ENCODE measurements at places on chromosomes 6 and 20. TPM values are rescaled to one million over a fixed set of nuclear protein-coding genes. Genes with fewer than 3 reads are reported as not detected.

GRCh38 chr6:84882768-84883766 lies 118.7 kb upstream of the TBX18 start:
- H3K4me3 ChIP-seq: no peak overlapping the region
- peaks cover 2% of the 10 kb centered on the region for H3K27me3 ChIP-seq
- no peaks in the 10 kb centered on the region for H3K36me3 ChIP-seq
- no peak for DNase-seq
- H3K27ac ChIP-seq: no peak overlapping the region

GRCh38 chr6:12602342-12602741 lies 114.2 kb upstream of the PHACTR1 start:
- no peaks in the 10 kb centered on the region for H3K36me3 ChIP-seq
- no peak overlapping the region for H3K27ac ChIP-seq
- no peak overlapping the region for H3K4me3 ChIP-seq
- no peak for DNase-seq

GRCh38 chr20:2778602-2779321 lies 21.7 kb downstream of the CPXM1 start:
- H3K4me1 ChIP-seq: no peaks in the 10 kb centered on the region
- H3K27me3 ChIP-seq: peaks cover 45% of the 10 kb centered on the region
- no peak for DNase-seq
- H3K36me3 ChIP-seq: no peaks in the 10 kb centered on the region
- no peak overlapping the region for H3K27ac ChIP-seq
- H3K4me3 ChIP-seq: no peak overlapping the region

- H3K27me3 ChIP-seq: no peaks in the 10 kb centered on the region
- H3K27ac ChIP-seq: no peak overlapping the region
- no peak for DNase-seq
Measured at GRCh38 chr6:161389756-161390155, 115.9 kb upstream of the AGPAT4 start.

DNA sequence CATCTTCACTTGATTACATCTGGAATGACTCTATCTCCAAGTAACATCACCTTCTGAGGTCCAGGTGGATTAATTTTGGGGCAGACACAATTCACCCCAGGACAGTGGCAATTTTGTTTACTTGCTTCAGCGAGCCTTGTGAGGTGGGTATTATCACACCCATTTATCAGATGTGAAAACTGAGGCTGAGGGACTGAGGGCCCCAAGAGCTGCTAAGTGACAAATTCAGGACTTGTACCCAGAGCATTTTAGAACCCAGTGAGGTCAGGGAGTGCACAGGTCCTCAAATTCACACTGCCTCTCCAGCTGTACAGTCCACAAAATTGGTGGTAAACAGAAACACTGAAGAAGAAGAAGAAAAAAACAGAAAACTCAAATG lies 125.2 kb upstream of the PMEPA1 start:
- H3K4me1 ChIP-seq: peaks cover 36% of the 10 kb centered on the region
- H3K4me3 ChIP-seq: no peak overlapping the region
- no peaks in the 10 kb centered on the region for H3K36me3 ChIP-seq
- no peak overlapping the region for H3K27ac ChIP-seq
- DNase-seq: no peak

- no peak overlapping the region for H3K27ac ChIP-seq
- H3K27me3 ChIP-seq: peaks cover 7% of the 10 kb centered on the region
- no peak for DNase-seq
- H3K36me3 ChIP-seq: peaks cover 5% of the 10 kb centered on the region
- no peak overlapping the region for H3K4me3 ChIP-seq
- H3K4me1 ChIP-seq: peaks cover 13% of the 10 kb centered on the region
Measured at GRCh38 chr6:170007468-170008293, 256.3 kb downstream of the ERMARD start.

- H3K4me3 ChIP-seq: no peak overlapping the region
- H3K27me3 ChIP-seq: no peaks in the 10 kb centered on the region
- H3K36me3 ChIP-seq: no peaks in the 10 kb centered on the region
- H3K27ac ChIP-seq: no peak overlapping the region
- DNase-seq: no peak
- H3K4me1 ChIP-seq: peaks cover 12% of the 10 kb centered on the region
Measured at GRCh38 chr20:12072954-12073264, 155.2 kb downstream of the BTBD3 start.

DNA sequence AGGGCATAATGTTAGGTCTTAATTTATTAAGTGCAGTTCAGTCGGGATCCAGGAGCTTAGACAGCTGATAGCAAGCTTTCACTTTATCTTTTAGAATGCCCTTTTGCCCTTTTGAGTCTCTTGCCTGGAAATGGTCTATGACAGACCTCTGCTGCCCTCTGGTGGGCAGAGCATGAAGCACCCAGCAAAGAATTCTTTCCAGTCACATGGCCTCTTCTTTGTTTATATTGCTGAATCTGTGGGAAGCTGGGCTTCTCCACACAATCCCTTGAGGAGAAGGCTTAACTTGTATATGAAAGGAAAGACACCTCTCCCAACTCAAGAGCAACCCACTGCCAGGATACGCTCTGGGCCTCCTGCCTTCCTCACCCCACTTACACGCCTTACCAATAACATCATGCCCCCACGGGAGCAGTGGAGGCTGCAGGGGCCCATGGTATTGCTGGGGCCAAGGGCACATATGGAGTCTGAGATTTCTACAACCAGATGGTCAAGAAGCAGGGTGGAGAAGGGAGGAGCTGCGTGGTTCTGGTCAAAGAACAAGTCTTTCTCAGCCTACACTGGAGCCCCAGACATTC lies 20.4 kb downstream of the WFDC3 start:
- peaks cover 2% of the 10 kb centered on the region for H3K27me3 ChIP-seq
- H3K36me3 ChIP-seq: no peaks in the 10 kb centered on the region
- H3K4me1 ChIP-seq: peaks cover 7% of the 10 kb centered on the region

GRCh38 chr20:38473367-38473795 lies 738 bp downstream of the RALGAPB start:
- H3K4me1 ChIP-seq: peaks cover 26% of the 10 kb centered on the region
- H3K4me3 ChIP-seq: peak overlapping the region; percentile 86
- H3K36me3 ChIP-seq: no peaks in the 10 kb centered on the region
- DNase-seq: no peak

GRCh38 chr6:137866200-137866913 lies 702 bp upstream of the TNFAIP3 start:
- peak overlapping the region; percentile 75 for H3K4me3 ChIP-seq
- no peak for DNase-seq
- H3K27me3 ChIP-seq: peaks cover 22% of the 10 kb centered on the region
- H3K36me3 ChIP-seq: peaks cover 4% of the 10 kb centered on the region
- peaks cover 69% of the 10 kb centered on the region for H3K4me1 ChIP-seq

GRCh38 chr20:1389703-1390580 lies 2.9 kb downstream of the FKBP1A start:
- peak overlapping the region; percentile 60 for H3K27ac ChIP-seq
- no peaks in the 10 kb centered on the region for H3K36me3 ChIP-seq
- no peak for DNase-seq
- peaks cover 9% of the 10 kb centered on the region for H3K27me3 ChIP-seq
- H3K4me1 ChIP-seq: peaks cover 38% of the 10 kb centered on the region
- peak overlapping the region; percentile 82 for H3K4me3 ChIP-seq

GRCh38 chr6:119535332-119535731 lies 185.8 kb upstream of the MAN1A1 start:
- no peaks in the 10 kb centered on the region for H3K36me3 ChIP-seq
- no peak for DNase-seq
- peaks cover 7% of the 10 kb centered on the region for H3K4me1 ChIP-seq
- H3K27me3 ChIP-seq: no peaks in the 10 kb centered on the region
- no peak overlapping the region for H3K4me3 ChIP-seq

GRCh38 chr6:36305885-36306284 lies 30.8 kb downstream of the BNIP5 start:
- no peak overlapping the region for H3K4me3 ChIP-seq
- DNase-seq: no peak
- H3K36me3 ChIP-seq: no peaks in the 10 kb centered on the region
- no peaks in the 10 kb centered on the region for H3K4me1 ChIP-seq
- H3K27me3 ChIP-seq: no peaks in the 10 kb centered on the region

DNA sequence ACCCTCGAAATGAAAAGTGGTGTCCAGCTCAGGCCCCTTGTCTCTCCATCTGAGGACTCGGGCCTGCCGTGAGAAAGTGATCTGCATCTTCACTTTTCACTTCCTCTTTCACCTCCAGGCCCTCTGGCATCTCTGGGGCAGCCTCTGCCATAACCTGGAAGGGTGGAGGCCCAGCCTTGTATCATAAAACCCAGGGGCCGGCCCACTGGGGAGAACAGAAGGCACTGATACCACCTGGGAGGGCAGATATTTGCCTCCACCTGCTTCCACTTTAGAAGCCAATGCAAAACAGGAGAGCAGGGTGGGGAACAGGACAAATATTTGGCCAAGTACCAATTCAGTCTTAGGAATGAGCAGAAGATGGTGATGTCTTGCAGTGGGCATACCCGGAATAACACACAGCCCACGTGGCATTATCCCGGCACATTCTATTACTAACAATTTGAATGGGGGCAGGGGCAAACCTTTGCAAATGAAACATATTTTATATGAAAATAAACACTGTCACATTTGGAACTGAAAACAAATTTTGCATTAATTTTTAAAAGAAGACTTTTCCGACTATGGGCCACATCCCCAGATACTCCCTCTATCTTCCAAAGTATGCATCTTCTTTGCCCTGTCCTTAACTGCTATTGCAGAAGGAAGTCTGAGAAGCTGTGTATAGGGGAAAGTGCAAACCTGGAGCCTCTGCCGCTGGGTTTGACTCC lies 69.2 kb upstream of the TBC1D7 start:
- no peak overlapping the region for H3K27ac ChIP-seq
- H3K27me3 ChIP-seq: peaks cover 11% of the 10 kb centered on the region
- no peak for DNase-seq
- H3K36me3 ChIP-seq: no peaks in the 10 kb centered on the region
- H3K4me3 ChIP-seq: no peak overlapping the region

GRCh38 chr6:70241031-70241430 lies 61.9 kb downstream of the COL9A1 start:
- peaks cover 22% of the 10 kb centered on the region for H3K4me1 ChIP-seq
- H3K27me3 ChIP-seq: peaks cover 9% of the 10 kb centered on the region
- no peak for DNase-seq
- no peaks in the 10 kb centered on the region for H3K36me3 ChIP-seq
- no peak overlapping the region for H3K27ac ChIP-seq
- no peak overlapping the region for H3K4me3 ChIP-seq

LTV1 gene
- 30.1 TPM for total RNA-seq

OLIG3 gene
- total RNA-seq: 0.27 TPM

ATP9A gene
- total RNA-seq: 79.1 TPM
